HFFc6 (cell line): ENCODE measurements at places on chromosomes 5 and 9. TPM values are rescaled to one million over a fixed set of nuclear protein-coding genes. Genes with fewer than 3 reads are reported as not detected.
A peak's percentile ranks its signal among the peaks of the same experiment; 100 is the strongest.

DNA sequence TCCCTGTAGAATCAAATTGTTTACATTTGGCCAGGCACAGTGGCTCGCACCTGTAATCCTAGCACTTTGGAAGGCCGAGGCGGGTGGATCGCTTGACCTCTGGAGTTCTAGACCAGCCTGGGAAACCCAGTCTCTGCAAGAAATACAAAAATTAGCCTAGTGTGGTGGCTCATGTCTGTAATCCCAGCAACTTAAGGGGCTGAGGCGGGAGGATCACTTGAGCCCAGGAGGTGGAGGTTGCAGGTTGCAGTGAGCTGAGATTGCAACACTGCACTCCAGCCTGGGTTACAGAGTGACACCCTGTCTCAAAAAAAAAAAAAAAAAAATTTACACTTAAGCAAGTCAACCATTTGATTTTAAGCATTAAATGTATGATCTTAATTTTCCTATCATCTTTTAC lies 17.5 kb upstream of the IQGAP2 start:
- no peak for DNase-seq

DNA sequence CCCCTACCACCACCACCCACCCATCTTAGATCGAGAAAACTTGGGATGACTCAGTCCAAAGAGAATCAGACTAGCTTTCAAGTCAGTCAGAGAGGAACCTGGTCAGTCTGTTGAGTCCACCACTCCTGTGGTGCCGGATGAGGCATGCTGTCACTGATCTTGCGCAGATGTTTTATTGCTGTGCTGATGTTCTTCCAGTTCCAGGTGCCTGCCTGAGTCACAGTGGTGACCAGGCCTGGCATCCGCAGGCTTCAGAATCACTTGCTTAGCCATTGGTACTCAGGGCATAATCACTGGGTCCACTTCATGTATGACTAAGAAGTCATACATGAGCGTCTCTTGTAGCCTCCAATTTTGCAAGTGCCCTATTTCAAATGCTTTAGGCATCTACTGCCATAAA lies 114.1 kb downstream of the MUSK start:
- no peak for DNase-seq

- no peak for DNase-seq
Observed at GRCh38 chr5:6856653-6857052, 143.4 kb downstream of the TENT4A start.

DNA sequence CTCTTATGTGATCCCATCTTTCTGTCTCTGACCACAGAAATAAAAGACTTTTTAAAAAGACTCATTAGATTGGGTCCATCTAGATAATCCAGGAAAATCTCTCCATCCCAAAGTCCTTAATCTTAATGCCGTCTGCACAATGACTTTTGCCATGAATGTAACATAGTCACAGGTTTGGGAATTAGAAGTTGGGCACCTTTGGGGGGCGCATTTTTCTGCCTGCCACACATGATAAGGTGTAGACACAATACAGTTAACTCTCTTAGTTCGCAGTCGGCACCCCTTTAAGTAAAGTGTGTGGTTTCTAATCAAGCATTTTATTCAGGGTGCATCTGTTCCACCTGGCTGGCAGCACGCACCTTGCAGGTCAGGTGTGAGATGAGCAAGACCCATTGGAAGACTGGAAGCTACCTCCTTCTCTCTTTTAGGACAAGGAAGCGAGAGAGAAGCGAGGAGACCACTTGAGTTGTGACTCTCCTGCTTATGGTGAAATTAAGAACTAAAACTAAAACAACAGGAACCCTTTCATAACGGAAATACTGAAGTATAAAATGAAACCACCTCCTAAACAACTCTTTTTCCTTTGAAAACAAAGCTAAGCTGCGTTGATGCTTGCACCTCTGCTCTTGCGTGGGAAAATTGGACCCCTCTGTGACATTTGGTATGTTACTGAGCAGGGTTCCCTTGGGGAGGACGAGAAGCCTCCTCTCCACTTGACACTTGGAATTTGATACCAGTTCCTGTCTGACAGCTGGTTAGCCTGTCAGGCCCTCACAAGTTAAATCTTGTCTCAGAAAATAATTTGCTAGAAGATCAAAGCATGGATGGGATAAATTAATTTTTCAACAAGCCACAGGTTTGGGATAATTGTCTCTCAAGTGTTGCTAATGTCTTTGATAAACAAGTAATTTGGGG lies 304.6 kb upstream of the DMRT1 start:
- no peak for DNase-seq

The TRAF1 gene
- total RNA-seq, result 0.73 and 0.91 TPM in 2 replicates

DNA sequence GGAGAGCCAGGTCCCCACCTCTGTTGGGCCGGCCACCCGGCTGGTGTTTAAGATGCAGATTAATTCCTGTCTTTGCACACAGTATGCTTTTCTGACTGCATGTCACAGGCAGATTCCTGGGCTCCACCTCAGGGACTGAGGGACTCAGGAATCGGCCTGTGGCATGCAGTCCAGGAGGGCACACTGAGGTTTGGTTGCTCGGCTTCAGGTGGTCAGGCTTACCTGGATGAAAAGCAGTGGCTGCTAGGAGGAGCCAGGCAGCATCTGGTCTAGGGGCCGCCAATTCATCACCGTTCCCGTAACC lies 1.1 kb downstream of the WDR5 start:
- no peak for DNase-seq

- no peak for DNase-seq
Observed at GRCh38 chr5:73424556-73424977, 24.0 kb downstream of the FOXD1 start.

DNA sequence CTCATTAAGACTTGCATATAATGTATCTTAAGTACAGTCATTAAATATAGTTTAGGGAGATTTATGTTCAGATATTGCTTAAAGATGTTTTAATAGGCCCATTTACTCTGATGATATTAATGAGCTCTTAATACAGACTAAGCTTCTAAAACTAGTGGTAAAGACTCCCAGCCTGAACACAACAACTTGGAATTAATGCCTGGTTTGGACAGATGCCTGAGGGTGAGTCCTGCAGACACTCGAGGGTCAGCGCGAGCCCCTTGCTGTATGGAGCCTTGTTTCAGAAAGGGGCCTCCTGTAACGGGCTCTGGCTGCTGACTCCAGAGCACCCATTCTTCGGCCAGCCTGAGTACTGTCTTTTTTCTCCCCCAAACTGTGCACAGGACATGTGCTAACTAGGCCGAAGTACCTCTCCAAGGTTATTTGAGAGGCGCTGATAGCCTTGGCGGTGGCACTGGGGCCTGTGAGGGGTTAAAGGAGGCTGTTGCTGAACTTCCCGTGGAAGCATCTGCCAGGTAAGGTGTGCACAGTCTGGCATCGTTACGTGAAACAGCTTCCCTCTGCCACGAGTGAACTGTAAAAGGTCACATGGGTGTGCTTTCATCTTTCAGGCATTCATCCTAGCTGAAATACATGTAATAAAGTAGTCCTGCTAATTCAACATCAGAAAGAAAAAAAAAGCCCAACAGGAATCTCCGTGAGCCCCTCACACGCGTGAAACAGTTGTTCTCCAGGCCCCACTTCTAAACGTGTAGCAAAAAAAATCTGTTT lies 113.4 kb downstream of the MVB12B start:
- no peak for DNase-seq

The FIBCD1 gene
- total RNA-seq, result 1.4 to 8.4 TPM (median 2.3 TPM) in 3 replicates

GRCh38 chr9:90642570-90643539 lies at the start of gene DIRAS2:
DIRAS2 (minus strand) TSS chr9:90642824; CDS start chr9:90613827, 28,997 bp downstream.
- DNase-seq, result peak; percentile 11

GRCh38 chr9:81474125-81474524 lies 215.2 kb downstream of the TLE1 start:
- no peak for DNase-seq

DNA sequence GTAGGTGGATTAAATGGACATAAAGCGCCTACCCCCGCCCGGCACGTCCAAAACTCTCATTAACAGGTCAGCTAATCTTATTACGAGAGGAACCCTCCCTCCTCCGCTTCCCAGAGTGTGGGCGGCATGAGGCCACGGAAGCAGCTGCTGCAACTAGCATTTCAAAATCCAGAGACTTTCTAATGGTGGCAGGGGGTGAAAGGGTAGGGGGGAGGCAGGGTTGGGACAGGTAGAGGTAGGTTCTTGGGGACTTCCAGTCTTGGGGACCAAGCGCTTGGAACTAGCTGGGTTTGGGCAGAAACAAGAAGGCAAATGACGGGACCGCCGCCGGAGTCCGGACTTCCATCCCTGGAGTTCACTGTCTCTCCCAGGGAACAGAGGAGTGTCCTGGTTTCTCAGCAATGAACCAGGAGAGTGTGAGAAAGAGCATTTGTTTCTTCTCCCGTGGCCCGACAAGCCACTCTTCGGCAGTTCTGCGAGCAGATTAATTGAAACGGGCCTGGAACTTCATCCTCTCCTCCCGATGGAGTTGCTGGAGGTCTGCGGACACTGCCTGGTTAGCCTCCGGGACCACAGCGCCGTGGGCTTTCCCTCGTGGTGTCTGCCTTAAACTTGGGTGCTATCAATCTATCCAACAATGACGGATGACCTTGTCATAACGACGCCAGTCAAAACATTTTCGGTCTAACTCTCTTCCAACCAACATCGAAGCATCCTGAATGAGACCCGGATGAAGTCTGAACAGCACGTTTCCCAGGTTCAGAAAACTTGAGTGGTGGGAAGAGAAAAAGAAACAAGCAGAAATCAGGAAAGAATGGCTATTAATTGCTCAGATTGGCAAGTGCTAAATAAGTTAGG lies 1.6 kb upstream of the PRDM6 start:
- DNase-seq, result no peak

DNA sequence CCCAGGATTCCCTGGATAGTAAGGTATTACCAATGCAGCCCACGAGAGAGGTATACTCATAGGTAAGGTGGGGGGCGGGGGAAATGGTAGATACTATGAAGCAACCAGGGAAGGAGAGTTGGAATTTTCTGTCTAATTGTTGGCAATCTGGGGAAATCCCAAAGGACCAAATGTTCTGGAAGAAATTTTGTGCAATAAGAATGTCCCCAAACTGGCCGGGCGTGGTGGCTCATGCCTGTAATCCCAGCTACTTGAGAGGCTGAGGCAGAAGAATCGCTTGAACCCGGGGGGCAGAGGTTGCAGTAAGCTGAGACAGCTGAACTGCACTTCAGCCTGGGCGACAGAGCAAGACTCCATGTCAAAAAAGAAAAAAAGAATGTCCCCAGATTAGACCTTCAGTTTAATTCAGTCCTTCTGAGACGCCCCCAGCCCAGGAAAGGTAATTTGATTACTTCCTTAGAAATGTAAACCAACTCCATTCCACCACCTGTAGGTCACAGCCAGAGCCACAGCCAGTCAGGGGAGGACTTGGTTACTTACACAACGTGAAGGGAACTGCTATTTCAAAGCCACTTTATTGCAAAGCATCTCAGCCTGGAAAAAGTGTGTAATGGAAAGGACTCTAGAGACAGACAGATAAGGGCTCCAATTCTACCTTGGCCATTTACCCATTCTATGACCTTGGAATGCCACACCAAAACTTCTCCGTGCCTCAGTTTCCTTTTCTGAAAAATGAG lies 50.0 kb upstream of the KLF4 start:
- DNase-seq, result no peak
